ENCODE measurements at places on chromosomes 12 and 14.
A peak's percentile ranks its signal among the peaks of the same experiment; 100 is the strongest.

GRCh38 chr12:107584563-107584962 lies 101.0 kb upstream of the PWP1 start:
- no peak for DNase-seq

DNA sequence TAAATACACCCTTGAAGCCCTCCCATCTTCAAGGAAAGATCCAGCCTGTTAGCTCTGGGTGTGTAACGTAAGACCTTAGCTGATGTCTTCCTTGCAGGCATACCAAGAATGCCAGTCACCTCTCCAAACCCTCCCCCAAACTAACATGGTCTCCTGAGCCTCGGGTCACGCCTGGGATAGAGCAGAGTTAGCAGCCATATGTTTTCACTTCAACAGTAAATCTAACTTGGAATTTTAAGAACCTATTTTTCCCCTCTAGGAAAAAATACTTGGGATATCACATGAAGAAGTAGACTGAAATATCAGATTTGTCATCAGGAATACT lies 27.9 kb downstream of the BCL2L14 start:
- DNase-seq: no peak

GRCh38 chr14:26791117-26791806 lies 193.4 kb upstream of the NOVA1 start:
- DNase-seq: no peak

DNA sequence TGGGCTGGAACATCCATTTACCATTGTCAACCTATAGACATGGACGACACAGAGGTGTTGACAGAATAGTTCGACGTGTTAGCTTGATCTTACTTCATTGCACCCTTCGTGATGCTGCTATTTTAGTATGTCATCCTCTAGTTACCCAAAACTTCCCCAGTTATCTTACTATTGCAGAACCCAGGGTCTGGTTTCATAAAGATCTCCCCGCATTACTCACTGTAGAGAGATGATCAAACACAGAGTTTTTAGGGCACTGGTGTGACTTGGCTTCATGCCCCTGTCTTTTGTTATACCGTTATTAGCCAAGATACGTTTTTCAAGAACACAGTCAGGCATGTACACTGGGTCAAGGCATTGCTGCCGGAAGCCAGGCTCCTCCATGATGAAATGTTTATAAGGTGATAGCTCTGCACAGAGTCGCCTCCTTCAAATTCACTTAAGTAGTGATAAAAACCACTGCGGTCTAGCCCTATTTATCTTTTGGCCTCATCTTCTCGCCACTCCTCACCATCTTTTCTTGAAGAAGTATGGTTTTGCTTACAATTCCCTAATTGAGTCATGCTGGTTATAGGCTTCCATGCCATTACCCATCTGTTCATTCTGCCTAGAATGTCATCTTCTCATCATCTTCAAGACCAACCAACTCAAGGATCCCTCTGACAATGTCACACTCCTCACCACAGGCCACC lies 1127.9 kb downstream of the VRK1 start:
- no peak for DNase-seq

DNA sequence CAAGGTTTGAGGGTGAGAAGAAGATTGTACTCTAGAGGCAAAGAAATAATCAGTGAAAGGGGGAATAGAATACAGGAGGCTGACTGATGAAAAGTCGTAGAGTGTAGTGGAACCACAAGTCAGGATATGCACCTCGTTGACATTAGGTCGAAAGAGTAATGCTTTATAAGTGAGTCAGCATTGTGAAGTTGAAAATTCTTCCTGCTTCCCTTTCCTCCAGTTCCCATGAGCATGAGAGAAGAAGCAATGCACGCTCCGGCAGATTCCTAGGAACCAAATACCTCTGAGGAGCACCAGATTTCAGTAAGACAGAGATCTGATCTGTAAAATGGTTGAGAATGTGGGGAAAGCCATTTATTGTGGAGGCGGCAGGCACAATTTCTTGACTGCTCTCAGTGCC lies 16.5 kb downstream of the CCER1 start:
- no peak for DNase-seq

GRCh38 chr14:77489041-77489440 lies 9.6 kb downstream of the ISM2 start:
- DNase-seq: no peak

DNA sequence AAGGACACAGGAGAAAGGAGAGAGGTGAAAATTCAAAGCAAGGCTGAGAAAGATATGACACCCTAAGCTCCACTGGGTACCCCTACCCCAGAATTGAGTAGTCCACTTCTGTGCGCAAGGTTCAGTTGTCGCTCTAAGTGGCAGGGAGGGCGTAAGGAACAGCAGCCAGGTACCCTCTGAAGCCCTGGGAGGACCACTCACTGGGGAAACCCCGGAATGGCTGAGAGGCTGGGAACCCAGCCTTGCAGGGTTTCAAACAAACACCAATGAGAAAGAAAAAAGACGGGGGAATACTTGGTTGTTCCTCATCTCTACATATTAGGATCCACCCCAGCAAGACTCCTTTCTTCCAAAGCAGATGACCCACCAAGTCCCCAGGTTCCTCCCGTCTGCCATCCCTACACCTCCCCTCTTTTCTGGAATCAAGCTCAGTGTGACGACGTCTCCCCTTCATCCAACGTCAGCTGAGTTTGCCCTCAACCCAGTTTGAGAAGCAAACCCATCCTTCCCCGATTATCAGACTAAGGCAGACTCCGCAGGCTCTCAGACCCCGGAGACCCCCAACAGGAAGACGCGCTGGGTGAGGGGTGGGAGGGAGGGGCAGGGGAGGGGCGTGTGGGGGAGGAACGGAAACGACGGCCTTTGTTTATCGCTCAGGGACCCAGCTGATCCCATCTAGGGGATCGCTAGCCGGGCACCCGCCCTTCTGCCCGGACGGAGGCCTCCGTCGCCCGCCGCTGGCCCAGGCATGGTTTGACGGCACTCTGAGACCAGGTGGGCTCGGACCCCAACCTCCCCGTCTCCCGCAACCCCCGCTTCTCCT lies 795 bp downstream of the LMBR1L start:
- DNase-seq: no peak

GRCh38 chr14:65117769-65118745 lies 15.7 kb upstream of the MAX start:
- no peak for DNase-seq

DNA sequence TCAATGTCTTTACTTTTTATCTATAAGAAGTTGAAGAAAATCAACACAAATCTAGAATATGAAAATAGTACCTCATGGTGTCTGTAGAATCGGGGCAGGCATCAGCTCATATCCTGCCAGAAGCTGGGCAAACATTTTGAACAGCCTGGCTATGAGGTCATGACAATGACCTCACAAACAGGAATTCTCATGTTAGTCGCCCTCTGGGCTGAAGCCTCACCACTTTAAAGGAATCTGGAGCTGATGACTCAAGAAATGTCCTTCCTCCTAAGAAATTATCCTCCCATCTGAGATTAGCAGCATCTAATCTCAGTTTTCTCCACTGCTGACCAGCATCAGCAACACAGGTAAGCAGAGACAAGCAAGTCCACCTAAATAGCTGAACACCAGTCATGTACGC lies 27.1 kb downstream of the CLIP1 start:
- no peak for DNase-seq

- DNase-seq: no peak
Measured at GRCh38 chr14:100747736-100748135, 21.0 kb downstream of the DLK1 start.

DNA sequence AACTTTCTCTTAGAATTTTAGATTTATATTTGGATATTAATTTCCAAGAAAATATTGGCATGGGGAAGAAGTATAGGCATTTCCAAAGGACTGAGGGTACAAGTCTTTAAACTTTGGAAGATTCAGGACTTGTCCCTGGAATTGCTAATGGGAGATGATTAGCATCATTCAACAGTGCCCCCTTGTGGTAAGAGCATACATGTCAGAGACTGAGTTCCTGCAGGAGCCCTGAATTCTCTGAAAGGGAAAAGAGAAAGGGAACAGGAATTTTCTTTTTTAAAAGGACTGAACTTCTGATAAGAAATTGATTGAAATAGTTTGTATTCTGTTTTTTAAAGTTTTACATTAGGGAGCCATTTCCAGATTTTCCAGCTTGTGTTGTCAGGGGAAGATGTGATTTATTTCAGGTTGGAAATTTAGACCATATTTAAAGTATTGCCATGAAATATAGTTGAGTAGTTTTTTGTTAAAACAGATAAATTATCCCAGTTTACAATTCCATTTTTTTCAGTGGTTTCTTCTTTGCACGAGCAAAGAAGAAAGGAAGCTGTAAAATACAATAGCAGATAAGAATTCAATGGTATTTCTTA lies 44.0 kb upstream of the REP15 start:
- peak; percentile 6 for DNase-seq

DNA sequence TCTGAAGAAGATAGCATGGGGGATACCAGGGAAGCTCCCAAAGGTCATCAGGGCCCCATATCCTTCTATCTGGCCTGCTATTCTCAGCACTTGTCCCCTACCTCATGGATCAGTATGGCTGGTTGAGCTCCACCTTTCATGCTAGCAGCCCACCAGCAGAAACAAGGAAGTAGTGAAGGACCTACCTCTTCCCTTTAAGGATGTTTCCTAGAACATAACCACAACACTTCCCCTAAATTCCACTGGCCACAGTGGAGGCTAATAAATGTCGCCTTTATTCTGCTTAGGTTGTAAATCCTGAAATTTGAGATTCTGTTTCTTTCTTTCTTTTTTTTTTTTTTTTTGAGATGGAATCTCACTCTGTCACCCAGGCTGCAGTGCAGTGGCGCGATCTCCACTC lies 128.6 kb upstream of the PARP11 start:
- DNase-seq: no peak

- no peak for DNase-seq
Measured at GRCh38 chr14:100669468-100669867, 57.2 kb upstream of the DLK1 start.

DNA sequence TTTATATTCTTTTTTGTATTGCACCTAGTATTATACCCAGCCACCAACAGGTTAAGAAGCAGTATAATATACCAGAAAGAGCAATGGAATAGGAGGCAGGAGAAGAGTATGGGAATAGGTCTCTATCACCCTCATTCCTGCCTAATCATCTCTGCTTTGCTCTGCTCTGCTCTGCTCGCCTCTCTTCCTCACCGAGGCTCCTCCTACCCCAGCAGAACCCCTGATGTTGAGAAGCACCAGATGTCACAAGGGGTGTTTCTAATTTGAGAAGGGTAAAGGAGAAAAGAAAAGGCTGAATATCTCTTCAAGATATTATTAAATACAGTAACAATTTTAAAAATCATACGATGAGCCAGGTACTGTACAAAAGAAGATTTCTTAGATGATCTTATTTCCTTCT lies 89.0 kb downstream of the STON2 start:
- DNase-seq: no peak

GRCh38 chr14:95258156-95258555 lies 61.6 kb downstream of the CLMN start:
- no peak for DNase-seq

DNA sequence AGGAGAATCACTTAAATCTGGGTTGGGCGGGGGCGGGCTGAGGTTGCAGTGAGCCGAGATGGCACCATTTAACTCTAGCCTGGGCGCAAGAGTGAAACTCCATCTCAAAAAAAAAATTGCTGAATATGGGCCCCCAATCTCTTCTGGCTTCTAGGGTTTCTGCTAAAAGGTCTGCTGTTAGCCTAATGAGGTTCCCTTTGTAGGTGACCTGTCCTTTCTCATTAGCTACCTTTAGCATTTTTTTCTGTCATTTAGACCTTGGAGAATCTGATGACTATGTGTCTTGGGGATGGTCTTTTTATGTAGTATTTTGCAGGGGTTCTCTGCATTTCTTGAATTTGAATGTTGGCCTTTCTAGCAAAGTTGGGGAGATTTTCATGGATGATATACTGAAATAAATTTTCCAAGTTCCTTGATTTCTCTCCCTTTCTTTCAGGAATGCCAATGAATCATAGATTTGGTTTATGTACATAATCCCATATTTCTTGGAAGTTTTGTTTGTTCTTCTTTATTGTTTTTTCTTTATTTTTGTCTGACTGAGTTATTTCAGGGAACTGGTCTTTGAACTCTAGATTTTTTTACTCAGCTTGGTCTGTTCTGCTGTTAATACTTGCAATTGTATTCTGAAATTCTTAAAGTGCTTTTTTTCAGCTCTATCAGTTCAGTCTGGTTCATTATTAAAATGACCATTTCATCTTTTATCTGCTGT lies 181.5 kb downstream of the TTC6 start:
- DNase-seq: no peak

GRCh38 chr14:29222671-29223268 lies 456.2 kb downstream of the FOXG1 start:
- DNase-seq: no peak

- no peak for DNase-seq
Measured at GRCh38 chr12:50580436-50580835, 75.7 kb downstream of the DIP2B start.

DNA sequence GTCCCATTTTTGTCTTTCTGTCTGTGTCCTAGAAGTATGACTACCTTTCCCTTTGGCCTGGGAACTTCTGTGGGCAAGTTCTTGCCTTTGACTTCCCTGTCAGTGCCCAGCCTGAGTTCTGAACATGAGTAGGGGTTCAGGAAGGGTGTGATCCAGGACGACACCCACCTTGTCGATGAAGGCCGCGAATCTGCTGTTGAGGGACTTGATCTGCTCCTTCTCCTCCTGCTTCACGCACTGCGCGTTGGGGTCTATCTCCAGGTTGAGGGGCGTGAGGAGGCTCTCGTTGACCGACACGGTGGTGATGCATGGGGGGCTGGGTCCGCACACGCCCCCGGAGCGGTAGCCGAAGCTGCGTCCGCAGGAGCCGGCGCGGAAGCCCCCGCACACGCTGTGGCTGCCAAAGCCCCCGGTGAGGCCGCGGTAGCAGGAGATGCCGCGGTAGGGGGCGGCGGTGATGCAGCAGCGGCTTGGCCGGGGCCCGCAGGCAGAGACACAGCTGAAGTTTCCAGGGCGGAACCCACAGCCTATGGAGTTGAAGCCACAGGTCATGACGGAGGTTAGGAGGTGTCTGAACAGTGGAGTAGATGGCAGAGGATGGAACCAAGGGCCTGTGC lies at the start of gene KRT83:
Gene KRT83, minus strand, starts transcription at position 615 of the 617 bp plus-strand sequence. Its CDS starts 63 bp downstream, at position 552.
- no peak for DNase-seq

DNA sequence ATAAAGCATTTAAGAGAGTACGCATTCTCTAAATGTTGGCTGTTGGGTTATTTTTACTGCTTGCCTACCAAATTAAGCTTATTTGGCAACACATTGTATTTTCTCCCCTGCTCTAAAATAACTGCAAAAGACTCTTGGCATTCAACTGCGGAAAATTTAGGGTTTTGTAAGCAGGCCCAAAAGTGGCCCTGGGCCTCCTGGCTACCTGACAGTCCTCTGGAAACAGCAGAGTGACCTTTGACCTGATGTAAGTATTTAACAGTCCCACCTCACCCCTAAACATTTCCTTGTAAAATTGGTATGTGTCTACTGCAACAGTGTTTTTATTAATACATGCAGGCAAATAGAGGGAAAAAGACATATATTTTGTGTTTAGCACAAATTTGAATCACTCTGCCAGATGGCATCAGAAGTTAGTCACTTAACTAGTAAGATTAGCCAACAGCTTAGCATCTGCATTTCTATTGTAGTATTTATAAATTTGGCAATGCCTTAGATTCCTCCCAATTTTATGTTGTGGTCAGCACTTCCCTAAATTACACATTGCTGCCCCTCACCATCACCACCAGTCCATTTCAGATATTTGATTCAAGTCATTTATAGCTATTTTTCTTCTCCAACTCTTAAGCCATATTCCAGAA lies 11.2 kb downstream of the LLPH start:
- DNase-seq: no peak

- DNase-seq: no peak
Measured at GRCh38 chr14:60634153-60634552, 15.1 kb downstream of the SIX1 start.
